ENCODE measurements at places on chromosomes 13 and 19.

- no peak for DNase-seq
Measured at GRCh38 chr19:2333027-2333806, 4.7 kb downstream of the SPPL2B start.

DNA sequence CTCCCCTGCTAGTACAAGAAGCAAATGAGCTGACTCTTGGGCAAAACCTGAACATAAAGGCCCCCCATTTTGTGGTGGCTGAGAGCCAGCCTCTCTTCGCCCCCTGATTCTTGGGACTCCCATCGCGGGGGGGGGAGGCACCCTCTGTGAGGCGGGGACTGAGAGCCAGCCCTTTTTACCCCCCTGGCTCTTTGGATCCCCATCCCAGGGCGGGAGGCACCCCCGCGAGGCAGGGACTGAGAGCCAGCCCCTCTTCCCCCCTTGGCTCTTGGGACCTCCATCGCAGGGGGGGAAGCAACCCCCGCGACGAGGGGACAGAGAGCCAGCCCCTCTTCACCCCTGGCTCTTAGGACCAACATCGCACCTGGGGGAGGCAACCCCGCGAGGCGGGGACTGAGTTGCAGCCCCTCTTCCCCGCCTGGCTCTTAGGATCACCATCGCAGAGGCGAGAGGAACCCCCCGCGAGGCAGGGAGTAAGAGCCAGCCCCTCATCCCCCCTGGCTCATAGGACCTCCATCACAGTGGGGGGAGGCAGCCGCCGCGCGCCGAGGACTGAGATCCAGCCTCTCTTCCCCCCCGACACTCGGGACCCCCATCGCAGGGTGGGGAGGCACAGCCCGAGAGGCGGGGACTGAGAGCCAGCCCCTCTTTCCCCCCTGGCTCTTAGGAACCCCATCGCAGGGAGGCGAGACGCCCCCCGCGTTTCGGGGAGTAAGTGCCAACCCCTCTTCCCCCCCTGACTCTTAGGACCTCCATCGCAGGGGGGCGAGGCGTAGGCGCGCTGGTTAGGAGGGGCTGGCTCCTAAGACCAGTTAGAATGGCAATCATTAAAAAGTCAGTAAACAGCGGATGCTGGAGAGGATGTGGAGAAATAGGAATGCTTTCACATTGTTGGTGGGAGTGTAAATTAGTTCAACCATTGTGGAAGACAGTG lies 2428.4 kb upstream of the PCDH20 start:
- no peak for DNase-seq

- no peak for DNase-seq
Measured at GRCh38 chr19:58217607-58218391, 10.9 kb upstream of the ZNF544 start.

- peak; percentile 80 for DNase-seq
Measured at GRCh38 chr13:95603887-95604555, 40.5 kb downstream of the DZIP1 start.

DNA sequence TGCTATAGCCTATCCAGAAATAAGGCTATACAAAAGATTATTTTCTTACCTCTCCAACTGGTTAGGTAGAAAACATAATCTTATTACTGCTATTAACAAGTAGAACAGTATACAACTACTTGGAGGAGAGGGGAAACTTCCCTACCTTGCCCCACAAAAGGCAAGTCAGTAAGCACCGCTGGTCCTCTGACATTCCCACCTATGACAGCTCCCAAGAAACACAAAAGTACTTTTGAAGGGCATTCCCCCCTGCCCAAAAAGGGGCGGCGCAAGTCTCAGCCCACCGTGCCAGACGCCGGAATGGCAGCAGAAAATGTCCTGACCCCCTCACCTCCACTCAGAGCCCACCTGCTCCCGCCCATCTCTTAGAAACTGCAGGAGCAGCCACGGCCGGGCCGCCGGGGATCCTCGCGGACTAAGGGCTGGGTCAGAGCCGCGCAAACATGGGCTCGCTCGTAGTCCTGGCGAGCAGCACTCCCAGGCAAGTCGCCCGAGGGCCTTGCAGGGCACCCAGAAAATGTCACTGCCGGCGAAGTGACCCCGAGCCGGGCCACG lies 437 bp downstream of the SUCLA2 start:
- no peak for DNase-seq

DNA sequence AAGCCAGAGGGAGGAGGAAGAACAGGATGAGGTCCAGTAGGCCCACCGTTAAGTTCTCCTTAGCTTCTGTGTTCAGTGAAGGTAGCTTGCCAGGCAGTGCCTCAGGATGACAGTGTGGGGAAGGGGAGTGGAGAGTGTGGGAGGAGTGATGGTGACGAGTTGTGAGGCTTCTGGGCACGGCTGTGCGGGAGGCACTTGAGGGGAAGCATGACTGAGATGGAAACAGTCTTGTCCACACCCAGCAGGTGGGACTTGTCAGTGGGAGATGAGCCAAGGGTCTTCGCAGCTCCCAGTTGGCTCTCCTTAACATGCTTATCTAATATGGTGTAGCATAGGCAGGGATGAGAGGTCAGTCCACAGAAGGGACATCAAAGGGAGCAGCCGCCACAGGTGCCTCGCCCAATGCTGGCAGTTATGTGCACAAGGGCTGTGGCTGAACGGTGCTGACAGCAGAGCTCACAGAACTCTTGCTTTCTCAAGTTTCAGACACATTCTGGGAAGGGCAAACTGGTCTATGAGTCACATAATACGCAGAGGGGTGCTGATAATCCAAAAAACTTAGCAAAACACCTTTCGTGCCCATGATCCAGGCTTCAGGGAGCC lies 47.5 kb downstream of the OXGR1 start:
- DNase-seq: no peak

GRCh38 chr13:45401314-45401713 lies 16.9 kb downstream of the SLC25A30 start:
- DNase-seq: no peak

- DNase-seq: no peak
Measured at GRCh38 chr19:13078381-13078780, 24.3 kb downstream of the LYL1 start.

GRCh38 chr13:72523593-72523992 lies 203.8 kb downstream of the MZT1 start:
- DNase-seq: no peak

DNA sequence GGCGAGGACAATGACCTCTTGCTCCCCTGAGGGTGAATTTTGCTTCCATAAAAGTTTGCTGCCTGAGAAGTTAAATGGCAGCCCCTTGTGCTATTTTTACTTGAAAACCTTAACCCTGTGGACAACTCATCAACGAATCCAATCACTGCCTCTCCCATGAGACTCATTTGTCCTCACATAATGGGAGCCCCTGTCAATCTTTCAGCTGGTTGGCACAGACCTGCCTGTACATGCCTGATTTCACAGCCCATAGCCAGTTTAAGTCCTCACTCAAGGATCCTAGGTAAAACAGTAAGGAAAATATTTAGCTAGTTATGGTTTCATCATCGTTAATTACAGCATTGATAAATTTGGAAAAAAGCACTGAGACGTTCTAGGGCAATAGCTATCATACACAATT lies 207.4 kb downstream of the NHLRC3 start:
- no peak for DNase-seq

DNA sequence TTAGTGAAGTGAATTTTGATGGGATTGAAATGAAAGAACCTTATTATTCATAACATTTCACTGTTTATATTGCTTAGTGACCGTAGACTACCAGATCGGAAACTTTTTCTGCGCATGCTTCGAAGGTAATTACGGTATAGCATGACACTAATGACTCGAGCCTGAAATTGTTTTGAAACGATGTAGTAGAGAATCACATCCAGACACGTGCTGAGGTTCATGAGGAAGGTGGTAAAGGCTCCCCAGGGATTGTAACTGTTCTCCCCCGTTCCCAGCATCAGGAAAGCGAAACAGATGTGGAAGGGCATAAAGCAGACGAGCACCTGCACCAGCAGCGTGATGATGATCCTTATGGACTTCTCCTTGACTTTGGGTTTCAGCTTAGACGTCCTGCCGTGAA lies 3.3 kb downstream of the GPR18 start:
- no peak for DNase-seq

Measured in dermis microvascular lymphatic vessel endothelial cell (primary cell).